Vagina (tissue), 2 donors: ENCODE measurements at places on chromosomes 7 and 10. TPM values are rescaled to one million over a fixed set of nuclear protein-coding genes. Genes with fewer than 3 reads are reported as not detected.

GRCh38 chr10:7233259-7233991, 177.4 kb downstream of the SFMBT2 start:
- H3K4me3 ChIP-seq: no peak overlapping the region
- H3K4me1 ChIP-seq: no peaks in the 10 kb centered on the region
- no peaks in the 10 kb centered on the region for H3K27me3 ChIP-seq
- DNase-seq: no peak
- H3K27ac ChIP-seq: no peak overlapping the region

Gene PSTK
- 8.6 TPM for total RNA-seq

- no peaks in the 10 kb centered on the region for H3K27me3 ChIP-seq
- H3K27ac ChIP-seq: peak overlapping the region; percentile 71
- peaks cover 17% of the 10 kb centered on the region for H3K4me1 ChIP-seq
- DNase-seq: no peak
- no peaks in the 10 kb centered on the region for H3K36me3 ChIP-seq
Measured at GRCh38 chr7:18087026-18087686, 59.5 kb upstream of the PRPS1L1 start.

DNA sequence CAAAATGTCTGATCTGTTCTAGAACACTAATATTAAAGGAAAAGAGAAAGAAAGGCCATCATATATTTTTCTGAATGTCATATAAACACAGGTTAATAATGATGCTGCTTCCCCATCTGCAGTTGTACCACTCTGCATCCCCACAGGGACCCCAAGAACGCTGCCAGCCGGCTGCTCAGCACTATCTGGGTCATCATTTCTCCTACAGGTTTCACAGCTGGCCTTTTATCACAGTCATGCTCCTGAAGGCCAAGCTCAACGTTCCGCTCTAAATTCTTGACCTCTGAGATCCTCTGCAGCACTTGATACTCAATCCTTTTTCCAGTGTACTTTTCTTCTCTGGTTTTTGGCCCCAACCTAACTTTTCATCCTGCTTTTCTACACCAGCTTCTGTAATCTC, 4.8 kb downstream of the IDI1 start:
- no peaks in the 10 kb centered on the region for H3K27me3 ChIP-seq
- peak overlapping the region; percentile 40 for H3K27ac ChIP-seq
- no peak for DNase-seq
- peaks cover 34% of the 10 kb centered on the region for H3K4me1 ChIP-seq

Gene PRRT4
- total RNA-seq: 7.6 TPM

- H3K36me3 ChIP-seq: no peaks in the 10 kb centered on the region
- no peak overlapping the region for H3K27ac ChIP-seq
- DNase-seq: no peak
- H3K4me1 ChIP-seq: peaks cover 14% of the 10 kb centered on the region
- no peak overlapping the region for H3K4me3 ChIP-seq
- H3K27me3 ChIP-seq: no peaks in the 10 kb centered on the region
Measured at GRCh38 chr10:11180228-11180627, 162.6 kb downstream of the CELF2 start.

DNA sequence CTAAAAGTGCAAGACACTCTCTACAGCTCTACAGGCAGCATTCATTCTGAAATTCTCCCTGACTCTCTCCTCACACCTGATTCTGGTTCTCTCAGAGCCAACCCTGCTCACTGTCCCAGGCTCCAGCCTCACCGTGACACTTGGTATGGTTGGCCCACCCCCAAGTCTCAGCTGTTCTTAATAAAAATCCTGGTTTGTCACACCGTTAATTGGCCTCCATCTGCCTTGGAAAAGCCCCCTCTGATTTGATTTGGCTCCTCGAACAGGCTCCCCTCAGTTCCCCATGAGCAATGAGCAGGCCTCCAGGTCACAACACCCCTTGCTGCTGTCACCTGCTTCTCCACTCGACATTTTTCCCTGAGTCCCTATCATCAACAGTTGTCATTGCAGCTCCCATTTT, 507.3 kb upstream of the AUTS2 start:
- no peaks in the 10 kb centered on the region for H3K27me3 ChIP-seq
- H3K4me3 ChIP-seq: no peak overlapping the region
- H3K4me1 ChIP-seq: no peaks in the 10 kb centered on the region
- no peak overlapping the region for H3K27ac ChIP-seq
- no peaks in the 10 kb centered on the region for H3K36me3 ChIP-seq

Gene PAPOLB
- total RNA-seq: not detected

Gene CCDC172
- not detected for total RNA-seq

Gene SDK1
- total RNA-seq: 16.7 TPM

Gene GPNMB
- 113 TPM for total RNA-seq

GRCh38 chr7:137151041-137151689, 192.4 kb downstream of the PTN start:
- no peak for DNase-seq
- no peaks in the 10 kb centered on the region for H3K4me1 ChIP-seq
- no peak overlapping the region for H3K4me3 ChIP-seq
- H3K27ac ChIP-seq: no peak overlapping the region
- no peaks in the 10 kb centered on the region for H3K36me3 ChIP-seq

DNA sequence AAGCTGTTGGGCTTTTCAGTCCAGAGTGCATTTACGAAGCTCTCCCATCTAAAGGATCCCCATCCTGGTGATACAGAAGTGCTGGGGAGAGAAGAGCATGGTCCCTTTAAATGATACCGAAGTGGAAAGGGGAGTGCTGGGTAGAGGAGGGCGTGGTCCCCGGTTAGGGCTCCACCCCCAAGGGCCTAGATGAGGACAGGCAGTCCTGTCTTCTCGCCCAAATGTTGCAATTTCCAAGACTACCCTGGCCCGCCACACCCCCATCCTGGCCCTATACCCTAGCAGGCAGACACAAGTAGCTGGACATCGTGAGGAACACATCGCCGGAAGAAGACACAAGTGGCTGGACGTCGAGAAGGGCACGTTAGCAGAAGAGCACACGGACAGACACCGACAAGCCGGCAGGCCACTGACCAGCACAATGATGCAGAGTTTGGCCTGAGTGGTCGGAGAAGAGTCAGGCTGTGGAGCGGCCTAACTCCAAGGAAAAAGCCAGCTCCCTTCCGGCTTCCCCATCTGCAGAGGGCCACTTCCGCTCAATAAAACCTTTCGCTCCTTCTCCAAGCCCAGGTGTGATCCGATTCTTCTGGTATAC, 439.5 kb upstream of the NRP1 start:
- H3K27ac ChIP-seq: no peak overlapping the region
- no peak overlapping the region for H3K4me3 ChIP-seq
- H3K4me1 ChIP-seq: peaks cover 8% of the 10 kb centered on the region

Gene TMEM270
- total RNA-seq: not detected

Gene ABCC2
- total RNA-seq: 1.7 TPM

Gene ZNF138
- 26.5 TPM for total RNA-seq

DNA sequence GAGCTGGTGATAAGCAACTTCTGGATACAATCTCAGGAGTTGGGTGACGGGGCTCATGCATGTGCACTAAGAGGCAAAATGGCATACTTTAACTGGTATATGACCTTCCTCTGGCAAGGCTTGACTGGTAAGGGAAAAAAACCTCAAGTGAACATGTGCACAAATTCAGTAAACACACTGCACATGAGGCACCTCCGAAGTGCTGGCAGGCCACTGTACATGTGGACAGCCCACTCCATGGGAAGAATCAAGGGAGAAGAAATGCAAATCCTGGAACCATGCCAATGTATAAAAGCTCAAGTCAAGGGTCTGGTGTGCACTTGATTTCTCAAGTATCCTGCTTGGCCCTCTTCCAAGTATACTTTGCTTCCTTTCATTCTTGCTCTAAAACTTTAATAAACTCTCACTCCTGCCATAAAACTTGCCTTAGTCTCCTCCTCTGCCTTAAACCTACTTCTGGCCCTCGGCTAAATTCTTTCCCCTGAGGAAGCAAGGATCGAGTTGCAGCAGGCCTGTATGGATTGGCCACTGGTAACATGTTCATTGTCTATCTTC, 167.2 kb downstream of the RAMP3 start:
- no peak overlapping the region for H3K4me3 ChIP-seq
- H3K36me3 ChIP-seq: no peaks in the 10 kb centered on the region
- no peak overlapping the region for H3K27ac ChIP-seq
- no peaks in the 10 kb centered on the region for H3K4me1 ChIP-seq
- no peaks in the 10 kb centered on the region for H3K27me3 ChIP-seq
- no peak for DNase-seq

Gene LIPK
- not detected for total RNA-seq
